ENCODE measurements at places on chromosomes 4 and X.
A peak's percentile ranks its signal among the peaks of the same experiment; 100 is the strongest.

- no peak for DNase-seq
These were observed 30.9 kb downstream of the PTCHD1 start for GRCh38 chrX:23365541-23365940.

DNA sequence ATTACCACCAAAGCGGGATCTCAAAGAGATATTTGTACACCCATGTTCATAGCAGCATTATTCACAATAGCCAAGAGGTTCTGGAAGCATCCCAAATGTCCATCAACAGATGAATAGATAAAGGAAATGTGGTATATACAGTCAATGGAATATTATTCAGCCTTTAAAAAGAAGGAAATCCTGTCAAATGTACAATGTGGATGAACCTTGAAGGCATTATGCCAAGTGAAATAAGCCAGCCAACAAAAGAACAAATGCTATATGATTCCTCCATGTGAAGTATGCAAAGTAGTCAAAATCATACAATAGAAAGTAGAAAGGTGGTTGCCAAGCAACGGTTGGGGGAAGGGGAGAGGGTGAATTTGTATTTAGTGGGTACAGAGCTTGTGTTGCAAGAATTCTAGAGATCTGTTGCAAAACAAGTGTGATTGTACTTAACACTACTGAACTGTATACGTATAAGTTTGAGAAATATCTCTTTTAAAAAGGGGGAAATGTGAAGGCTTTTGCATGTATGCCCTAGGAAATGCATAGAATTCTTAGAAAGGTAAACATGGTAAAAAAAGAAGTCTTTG is 5.0 kb upstream of the ZRSR2 start:
- no peak for DNase-seq

DNA sequence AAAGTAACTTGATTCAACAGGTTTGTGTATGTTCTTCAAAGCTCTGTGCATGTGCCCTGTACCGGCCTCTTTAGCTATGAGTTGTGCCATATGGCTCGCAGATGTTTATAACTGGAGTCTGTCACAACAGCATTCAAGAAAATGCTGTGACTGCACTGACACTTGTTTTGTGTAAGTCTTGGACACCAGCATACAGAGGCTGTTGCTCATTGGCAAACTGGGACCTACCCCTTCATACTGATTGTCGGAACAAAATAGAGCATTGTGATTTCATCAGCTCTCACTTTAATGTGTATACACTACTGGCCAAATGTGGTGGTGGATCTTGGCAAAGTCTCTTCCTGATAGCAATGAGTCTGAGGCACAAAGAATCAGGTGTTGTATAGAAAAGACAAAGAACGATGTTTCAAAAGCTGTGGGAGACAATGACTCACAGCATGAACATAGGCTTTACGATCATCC is 133.9 kb downstream of the EGF start:
- DNase-seq: no peak

DNA sequence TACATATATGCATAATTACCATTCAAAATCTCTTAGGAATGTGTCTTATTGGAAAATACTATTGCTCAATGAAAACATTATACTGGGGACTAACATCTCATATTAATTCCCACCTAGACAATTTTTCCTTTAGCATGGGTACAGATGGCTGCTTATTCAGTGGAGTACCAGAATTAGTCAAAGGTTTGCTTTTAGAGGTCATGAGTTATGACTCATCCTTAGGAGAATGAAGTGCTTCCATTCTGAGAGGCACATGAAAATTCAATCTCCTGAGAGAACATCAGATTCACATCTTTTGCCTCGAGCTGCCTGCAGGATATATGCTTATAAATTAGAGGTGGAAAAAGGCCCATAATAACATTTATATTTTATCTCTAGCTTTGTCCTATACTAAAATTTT is 378.0 kb upstream of the DMD start:
- DNase-seq: no peak

DNA sequence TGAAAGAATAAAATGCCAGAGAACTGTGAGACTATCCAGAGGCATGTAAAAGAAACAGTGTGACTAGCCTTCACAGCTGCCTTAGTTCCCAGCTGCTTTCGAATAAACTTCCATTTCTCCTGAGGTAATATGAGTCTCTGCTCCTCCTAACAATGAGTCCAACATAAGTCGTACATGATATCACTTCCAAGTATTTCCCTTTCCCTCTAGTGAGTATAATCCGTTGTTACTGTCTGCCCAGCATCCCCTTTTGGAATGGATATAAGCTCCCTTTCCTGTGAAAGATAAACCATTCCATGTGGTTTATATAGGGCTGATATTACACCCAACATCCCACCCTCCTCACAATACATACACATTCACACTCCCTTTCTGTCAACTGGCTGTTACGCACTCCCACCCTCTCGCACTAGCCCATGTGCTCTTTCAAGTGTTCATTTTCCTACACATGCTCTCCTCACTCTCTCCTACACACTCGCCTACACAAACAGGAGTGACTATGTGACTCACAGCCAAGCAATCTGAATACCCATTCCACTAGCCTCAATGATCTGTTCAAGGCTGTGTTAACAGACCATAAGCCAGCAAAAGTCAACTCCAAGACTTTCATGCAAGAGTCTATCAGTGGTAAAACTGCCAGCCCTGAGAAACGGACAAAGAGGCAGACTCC is 5.0 kb downstream of the NAF1 start:
- no peak for DNase-seq

- no peak for DNase-seq
These were observed 25.9 kb downstream of the PKD2 start for GRCh38 chr4:88033309-88033708.

GRCh38 chr4:41213625-41214135 is 662 bp downstream of the APBB2 start:
- no peak for DNase-seq

DNA sequence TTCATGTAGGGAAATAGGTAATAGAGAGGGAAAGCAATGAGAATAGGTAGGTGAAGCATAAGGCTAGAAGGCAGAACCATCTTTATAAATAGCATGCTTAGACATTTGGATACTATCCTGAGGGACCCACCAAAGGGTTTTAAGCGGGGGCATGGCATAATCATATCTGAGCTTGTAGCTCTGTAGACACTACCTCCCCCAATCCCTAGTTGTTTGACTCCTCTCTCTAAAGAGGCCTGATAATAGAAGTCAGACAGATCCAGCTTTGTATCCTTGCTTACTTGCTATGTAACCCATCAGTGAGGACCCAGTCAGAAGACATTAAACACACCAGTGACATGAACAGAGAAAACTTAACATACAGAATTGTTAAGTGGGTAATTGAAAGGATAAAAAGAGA is 58.7 kb downstream of the SCFD2 start:
- no peak for DNase-seq

DNA sequence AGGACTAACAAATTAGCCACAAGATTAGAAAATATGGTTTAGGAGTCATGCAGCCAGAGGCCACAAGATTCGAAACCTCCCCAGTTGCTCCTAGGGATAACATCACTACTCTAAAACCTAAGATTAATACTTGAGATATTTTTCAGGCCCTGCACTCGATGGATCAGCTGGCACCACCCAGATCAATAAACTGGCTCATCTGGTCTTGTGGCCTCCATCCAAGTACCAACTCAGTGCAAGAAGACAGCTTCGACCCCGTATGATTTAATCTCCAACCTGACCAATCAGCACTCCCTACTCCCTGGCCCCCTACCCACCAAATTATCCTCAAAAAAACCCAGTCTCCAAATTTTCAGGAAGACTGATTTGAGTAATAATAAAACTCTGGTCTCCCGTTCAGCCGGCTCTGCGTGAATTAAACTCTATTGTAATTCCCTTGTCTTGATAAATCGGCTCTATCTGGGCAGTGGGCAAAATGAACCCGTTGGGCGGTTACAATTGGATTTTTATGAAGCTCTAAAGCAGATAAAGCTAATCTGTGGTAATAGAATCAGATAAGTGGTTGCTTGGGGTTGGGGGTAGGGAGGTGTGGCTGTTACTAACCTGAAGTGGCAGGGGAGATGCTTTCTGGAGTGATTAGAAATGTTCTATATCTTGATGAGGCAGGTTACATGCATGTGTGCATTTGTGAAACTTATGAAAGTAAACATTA is 91.8 kb upstream of the ATXN3L start:
- DNase-seq: no peak

GRCh38 chr4:151031831-151032605 is 16.9 kb upstream of the LRBA start:
- no peak for DNase-seq

GRCh38 chr4:48340276-48340964 is 909 bp upstream of the SLAIN2 start:
- no peak for DNase-seq

- no peak for DNase-seq
These were observed 1348.8 kb downstream of the PCDH18 start for GRCh38 chr4:136183513-136183912.

DNA sequence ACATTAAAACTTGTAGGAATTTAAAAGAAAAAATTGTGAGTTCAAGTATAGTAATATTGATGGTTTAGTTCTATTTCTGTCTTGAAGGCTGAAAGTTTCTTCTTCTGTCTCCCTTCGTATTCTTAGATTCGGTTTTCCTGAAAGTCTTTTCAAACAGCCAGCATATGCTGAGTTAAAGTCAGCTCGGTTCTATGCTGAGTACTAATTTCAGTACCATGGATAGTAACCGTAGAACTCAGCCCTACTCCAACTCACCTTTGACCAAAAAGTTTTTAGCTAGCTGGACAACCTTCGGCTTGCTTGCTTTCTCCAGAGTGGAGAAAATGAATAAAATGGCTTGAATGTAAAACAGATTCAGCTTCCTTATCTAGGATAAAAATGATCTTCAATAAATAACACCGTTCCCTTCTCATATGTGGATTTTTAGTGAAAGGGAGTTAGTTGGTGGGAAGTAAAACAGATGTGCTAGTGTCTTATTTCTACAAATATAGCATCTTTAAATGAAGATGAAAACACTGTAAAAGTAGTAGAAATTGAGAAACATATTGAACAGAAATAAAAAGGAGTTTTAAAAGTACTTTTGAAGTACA is 5.2 kb downstream of the POU4F2 start:
- DNase-seq: no peak

- no peak for DNase-seq
These were observed 14.3 kb upstream of the RAB9B start for GRCh38 chrX:103846386-103846785.

- no peak for DNase-seq
These were observed 308.8 kb upstream of the TECRL start for GRCh38 chr4:64718091-64718490.

DNA sequence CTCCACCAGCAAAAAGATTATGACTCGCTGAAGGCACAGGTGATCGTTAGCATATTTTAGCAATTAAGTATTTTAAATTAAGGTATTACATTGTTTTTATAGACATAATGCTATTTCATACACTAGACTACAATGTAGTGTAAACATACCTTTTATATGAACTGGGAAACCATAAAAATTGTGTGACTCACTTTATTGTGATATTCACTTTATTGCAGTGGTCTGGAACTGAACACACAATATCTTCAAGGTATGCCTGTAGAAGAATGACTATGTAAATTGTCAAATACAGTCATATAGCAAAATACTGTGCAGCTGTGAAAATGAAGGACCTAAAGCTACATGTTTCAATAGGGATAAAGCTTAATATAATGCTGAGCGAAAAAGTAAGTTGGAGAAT is 26.6 kb upstream of the MAML3 start:
- no peak for DNase-seq

GRCh38 chrX:97876697-97877407 is 993.1 kb downstream of the RPA4 start:
- no peak for DNase-seq

GRCh38 chr4:73221734-73222133 is 36.9 kb downstream of the ANKRD17 start:
- no peak for DNase-seq

- no peak for DNase-seq
These were observed 19.5 kb upstream of the CRLF2 start for GRCh38 chrX:1231850-1232465.

DNA sequence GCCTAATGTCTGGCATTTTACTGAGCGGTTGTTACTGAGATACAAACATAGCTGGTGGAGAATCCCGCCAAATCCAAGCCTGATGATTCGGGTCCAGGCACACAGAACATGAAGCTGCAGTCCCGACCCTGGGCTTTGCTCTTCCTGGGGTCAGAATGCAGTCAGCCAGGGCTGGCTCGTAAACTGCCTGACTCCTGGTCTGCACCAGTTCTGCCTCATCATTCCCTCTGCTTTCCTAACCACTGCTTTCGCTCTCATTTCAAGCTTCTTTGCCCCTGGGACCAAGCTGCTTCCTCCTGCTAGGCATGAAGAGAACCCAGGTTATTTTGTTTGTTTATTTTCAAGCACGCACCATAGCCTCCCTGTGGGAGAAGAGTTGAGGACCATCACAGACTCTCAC is 39.3 kb downstream of the GATB start:
- DNase-seq: no peak

DNA sequence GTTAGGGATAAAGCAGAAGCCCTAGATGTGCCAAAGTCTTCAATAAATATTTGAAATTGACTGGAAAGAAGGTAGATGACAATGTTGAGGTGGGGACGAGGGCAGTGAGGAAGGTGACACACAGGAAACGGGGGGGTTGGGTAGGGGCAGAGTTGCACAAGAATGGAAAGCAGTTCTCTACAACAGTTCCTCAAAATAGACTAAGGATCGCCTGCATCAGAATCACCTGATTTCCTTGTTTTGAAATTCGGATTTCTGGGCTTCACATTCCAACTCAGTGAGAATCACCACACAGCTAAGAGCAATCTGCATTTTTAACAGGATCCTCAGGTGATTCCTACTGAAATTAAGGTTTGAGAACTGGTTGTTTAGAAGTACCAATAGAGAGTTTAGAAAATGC is 70.6 kb downstream of the ARFIP1 start:
- DNase-seq: peak; percentile 12

- no peak for DNase-seq
These were observed 269.9 kb downstream of the KCNIP4 start for GRCh38 chr4:21678711-21679110.

DNA sequence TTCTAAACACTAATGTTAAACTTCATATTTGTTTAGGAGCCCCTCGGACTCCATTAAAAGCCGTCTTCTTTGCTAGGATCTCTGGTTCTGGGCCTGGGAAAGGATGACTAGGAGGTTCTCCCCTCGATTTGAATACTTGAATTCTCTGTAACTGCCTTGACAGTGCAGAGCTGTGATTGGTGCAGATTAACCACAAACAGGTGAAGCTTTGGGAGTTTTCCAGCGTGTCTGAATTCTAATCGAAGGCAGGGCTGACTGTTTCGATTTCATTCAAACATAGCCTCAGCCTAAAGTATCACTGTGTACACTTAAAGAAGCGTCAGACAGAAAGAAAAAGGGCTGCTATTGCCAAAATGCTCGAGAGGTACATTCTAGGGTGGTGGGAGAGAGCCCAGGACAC is 29.0 kb downstream of the TFDP3 start:
- DNase-seq: no peak

DNA sequence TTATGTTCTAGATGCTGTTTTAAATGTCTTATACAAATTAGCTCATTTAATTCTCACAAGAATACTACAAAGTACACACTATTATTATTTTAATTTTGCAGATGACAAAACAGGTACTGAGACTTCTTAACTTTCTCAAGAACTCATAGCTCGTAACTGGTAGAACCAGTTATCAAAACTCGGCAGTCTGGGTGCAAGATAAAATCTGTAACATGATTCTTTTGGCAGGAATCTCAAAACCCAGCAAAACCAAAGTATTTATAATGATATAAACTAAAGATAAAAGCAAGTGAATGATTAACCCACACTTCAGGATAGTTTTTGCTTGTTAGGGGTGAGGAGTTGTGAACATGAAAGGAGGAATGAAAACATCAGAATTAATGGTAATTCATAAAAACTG is 27.6 kb downstream of the CLNK start:
- DNase-seq: no peak
